WTC11 (cell line): ENCODE measurements at places on chromosomes 4 and X. TPM values are rescaled to one million over a fixed set of nuclear protein-coding genes. Genes with fewer than 3 reads are reported as not detected.

Gene PORCN
- 16.4 to 19.7 TPM (median 16.9 TPM) in 3 replicates for total RNA-seq

Gene AWAT2
- not detected in 3 replicates for total RNA-seq

Gene ODAPH
- total RNA-seq, result not detected in 3 replicates

Gene SPANXA2
- not detected in 3 replicates for total RNA-seq

Gene USP26
- total RNA-seq, result 0.11 TPM in 1 of 3 replicates, not detected in the others

Gene AFP
- total RNA-seq, result 1.1 to 1.8 TPM (median 1.8 TPM) in 3 replicates

GRCh38 chr4:103645991-103646390, 73.8 kb downstream of the TACR3 start:
- DNase-seq, result no peak
- no peaks in the 10 kb centered on the region for H3K27me3 ChIP-seq
- no peak overlapping the region for H3K4me3 ChIP-seq
- no peaks in the 10 kb centered on the region for H3K4me1 ChIP-seq

GRCh38 chrX:39504850-39505259, 592.9 kb downstream of the BCOR start:
- H3K27me3 ChIP-seq, result peaks cover 2% of the 10 kb centered on the region; the same call in 1 of the 2 replicates
- no peak overlapping the region for H3K4me3 ChIP-seq
- H3K36me3 ChIP-seq, result peaks cover 5% of the 10 kb centered on the region; the same call in 1 of the 2 replicates
- DNase-seq, result no peak
- H3K27ac ChIP-seq, result no peak overlapping the region

- no peaks in the 10 kb centered on the region for H3K4me1 ChIP-seq
- H3K36me3 ChIP-seq, result no peaks in the 10 kb centered on the region
- H3K27ac ChIP-seq, result no peak overlapping the region
- no peaks in the 10 kb centered on the region for H3K27me3 ChIP-seq
- DNase-seq, result no peak
- H3K4me3 ChIP-seq, result no peak overlapping the region
Measured at GRCh38 chr4:83082777-83083176, 31.8 kb downstream of the PLAC8 start.

GRCh38 chrX:19947612-19948011, 43.2 kb downstream of the BCLAF3 start:
- H3K4me3 ChIP-seq, result no peak overlapping the region
- H3K4me1 ChIP-seq, result peaks cover 9% of the 10 kb centered on the region
- no peak overlapping the region for H3K27ac ChIP-seq
- DNase-seq, result no peak

DNA sequence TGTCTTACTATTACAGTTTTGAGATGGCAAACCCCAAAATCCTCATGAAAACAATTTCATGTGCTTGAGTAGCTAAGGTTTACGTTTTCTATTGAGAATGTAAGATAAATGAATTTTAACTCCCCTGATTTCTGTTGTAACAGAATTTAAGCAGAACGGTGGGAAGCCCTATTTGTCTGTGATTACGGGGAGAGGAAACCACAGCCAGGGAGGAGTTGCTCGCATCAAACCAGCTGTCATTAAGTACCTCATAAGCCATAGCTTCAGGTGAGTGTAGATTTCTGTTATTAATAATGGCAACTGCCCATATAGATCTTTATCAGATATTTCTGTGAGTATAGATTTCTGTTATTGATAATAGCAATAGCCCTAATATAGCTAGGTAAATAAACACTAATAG, 44.2 kb upstream of the RHOH start:
- no peak overlapping the region for H3K4me3 ChIP-seq
- peaks cover 39% of the 10 kb centered on the region for H3K36me3 ChIP-seq
- no peaks in the 10 kb centered on the region for H3K27me3 ChIP-seq
- no peak overlapping the region for H3K27ac ChIP-seq
- DNase-seq, result no peak
